NCI-H2029 (cell line): ENCODE measurements at places on chromosomes 1 and 21.
A peak's percentile ranks its signal among the peaks of the same experiment; 100 is the strongest.

DNA sequence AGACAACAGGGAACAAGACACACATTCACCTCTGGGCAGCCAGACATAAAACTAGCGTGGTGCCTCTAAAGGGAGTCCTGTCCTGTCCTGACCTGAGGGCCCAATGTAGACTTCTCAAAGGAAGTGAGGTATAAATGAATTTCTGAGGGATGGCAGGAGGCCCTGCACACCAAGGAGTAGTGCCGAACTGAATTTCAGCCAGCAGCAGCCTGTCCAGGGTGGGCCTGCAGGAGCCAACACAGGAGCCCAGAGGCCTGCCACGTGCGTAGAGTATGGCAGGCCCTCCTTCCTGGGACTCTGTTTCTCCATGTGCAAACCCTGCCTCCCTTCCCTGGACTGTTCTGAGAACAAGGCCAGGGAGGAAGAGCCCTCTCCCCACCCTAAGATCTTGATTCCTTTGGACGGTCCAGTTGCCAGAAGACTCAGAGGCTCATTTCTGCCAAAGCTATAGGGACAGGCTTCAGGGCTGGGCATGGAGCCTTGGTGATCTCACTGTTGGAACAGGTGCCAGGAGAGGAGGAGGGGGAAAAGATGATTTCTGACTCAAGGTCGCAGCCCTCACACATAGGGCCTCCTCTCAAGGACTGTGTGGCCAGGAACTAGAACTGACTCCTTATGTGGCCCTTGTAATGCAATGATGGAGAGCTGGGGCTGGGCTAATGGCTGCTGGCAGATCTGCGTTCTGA, 1.8 kb upstream of the FABP3 start:
- no peak for DNase-seq

DNA sequence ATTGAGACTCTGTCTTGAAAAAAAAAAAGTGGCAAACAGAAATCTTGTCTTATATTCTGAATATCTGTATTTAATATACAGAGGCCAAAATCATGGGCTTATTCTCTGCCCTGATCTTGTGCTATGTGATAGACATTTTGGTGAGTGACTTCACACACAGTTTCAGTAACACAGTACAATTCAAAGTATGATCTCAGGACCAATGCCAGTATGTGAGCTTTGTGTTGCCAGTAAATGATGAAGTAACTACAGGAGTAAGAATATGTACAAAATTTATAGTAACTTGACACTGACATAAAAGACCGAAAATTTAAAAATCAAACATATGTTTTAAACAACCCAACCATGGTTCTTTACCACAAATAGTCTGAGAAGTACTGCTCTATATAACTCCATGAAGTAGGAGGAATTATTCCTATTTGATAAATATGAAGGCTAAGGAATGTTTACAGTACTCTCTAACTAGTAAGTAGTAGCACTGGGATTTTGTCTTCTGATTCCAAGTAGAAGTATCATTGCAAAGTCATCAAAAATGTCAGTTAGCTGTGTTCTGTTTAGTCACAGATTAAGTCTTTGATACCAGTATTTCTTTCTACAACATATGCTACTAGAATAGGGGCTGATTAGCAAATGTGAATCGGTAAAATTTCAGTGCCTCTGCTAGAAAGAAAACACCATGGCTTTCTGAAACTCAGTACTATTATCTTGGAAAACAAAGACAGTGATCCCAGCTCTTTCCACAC, 25.3 kb downstream of the DPH5 start:
- no peak for DNase-seq

GRCh38 chr1:8562881-8563865, 245.3 kb downstream of the SLC45A1 start:
- no peak for DNase-seq

- DNase-seq = no peak
These were observed 22.7 kb upstream of the LRIF1 start for GRCh38 chr1:110986407-110986891.

DNA sequence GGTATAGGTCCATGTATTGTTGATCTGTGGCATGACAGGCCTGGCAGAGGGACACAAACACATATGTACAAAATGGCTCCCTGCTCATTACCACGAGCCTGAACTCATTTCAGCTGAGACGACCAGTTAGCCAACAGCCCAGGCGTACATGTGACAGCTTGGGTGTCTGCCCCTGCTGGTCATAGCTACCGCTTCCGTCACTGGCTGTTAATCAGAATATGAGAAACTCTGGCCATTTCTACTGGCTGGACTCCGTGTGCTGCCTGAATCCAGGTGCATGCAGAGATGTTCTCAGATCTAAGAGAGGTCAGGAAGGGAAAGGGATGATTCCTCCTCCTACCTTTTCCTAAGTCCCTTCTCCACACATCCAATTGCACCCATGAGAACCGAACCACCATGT, 144.5 kb downstream of the PBX1 start:
- DNase-seq = no peak

DNA sequence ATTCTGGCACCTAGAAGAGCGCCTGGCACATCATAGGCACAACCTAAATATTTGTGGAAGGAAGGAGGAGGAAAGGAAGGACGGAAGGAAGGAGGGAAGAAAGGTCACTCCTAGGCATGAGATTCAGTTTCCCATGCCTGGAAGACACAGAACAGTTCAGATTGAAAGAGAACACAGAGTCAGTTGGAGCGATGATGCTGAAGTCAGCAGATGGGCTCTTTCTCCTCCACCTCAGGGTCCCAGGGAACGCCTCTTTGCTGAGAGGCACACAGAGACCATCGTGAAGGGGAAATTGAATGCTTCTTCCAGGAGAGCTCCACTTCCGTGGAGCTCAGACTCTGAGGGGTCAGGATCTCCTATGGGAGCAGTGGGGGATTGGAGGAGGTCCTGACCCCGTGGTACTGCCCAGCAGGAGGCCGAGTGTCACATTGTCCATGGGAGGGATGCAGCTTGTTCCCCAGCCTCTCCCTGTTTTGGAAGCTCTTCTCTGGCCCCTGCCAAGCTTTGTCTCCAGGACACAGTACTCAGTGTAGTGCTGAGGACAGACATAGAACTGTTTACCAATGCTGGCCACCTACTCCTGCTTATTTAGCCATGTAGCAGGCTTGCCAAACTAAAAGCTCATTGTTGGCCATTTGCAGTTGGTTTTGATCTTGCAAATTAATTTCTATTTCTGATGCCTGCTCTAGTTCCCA, 2.4 kb downstream of the MYBPHL start:
- DNase-seq = no peak

DNA sequence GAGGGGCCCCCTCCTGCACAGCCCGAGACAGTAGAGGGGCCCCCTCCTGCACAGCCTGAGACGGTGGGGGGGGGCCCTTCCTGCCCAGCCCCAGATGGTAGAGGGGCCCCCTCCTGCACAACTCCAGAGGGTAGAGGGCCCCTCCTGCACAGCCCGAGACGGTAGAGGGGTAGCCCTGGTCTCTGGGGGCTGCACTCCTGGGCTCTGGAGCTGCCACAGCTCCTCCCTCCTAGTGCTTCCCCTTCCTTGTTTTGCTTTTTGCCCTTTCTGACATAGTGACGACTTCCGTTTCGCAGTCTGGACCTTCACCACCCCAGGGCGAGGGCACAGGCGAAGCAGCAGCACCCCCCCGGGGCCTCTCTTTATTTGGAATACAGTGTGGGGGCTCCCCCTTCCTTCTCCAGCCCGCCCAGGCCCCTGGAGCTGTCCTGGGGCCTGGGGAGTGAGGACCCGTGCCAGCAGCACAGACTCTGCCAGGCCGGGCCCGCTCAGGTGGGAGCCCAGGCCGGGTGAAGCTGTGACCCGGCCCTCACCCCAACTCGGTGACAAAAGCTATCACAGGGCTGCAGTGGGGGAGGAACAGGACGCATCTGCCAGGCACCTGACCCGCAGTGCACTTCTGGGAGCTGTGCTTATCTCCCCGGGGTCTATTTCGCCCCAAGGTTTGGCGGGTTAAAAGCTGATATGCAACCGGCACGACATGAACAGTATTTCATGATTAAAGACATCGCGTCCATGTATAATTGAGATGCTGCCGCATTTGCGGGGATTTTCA, 1.1 kb upstream of the PRXL2B start:
- no peak for DNase-seq

GRCh38 chr1:59997479-59998115, 71.0 kb upstream of the CYP2J2 start:
- no peak for DNase-seq

DNA sequence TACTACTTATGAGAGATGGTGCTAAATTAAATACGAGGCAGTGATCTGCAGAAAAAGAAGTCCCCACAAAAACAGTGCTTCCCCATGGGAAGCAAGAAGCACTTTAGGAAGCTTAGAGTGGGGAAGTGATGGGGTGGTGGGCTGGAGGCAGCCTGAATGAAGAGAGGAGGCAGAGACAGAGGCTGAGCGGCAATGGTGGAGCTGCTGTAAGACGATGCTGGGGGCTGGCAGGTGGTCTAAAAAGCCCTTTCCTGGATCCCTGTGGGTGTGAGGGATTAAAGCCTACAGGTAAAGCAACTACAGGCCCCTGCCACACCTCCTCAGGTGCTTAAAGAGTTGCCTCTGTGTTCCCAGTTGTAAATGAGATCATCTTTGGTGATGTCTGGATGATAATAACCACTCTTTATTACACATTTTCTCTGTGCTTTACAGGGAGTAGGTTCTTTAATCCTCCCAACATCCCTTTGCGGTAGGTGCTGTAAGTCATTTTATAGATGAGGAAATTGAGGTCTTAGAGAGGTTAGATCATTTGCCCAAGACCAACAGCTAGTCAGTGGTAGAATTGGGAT, 39.2 kb downstream of the CNN3 start:
- no peak for DNase-seq

- no peak for DNase-seq
These were observed 375.9 kb downstream of the PTBP2 start for GRCh38 chr1:97097404-97097925.

GRCh38 chr1:89905395-89906058, 84.7 kb downstream of the LRRC8D start:
- DNase-seq = no peak

GRCh38 chr1:206970446-206970845, at the start of gene FCAMR:
TSS of gene FCAMR (minus strand) at chr1:206970460. CDS start at chr1:206970125, 335 bp downstream.
- DNase-seq = no peak

- no peak for DNase-seq
These were observed 5.8 kb downstream of the JMJD4 start for GRCh38 chr1:227729144-227729880.

DNA sequence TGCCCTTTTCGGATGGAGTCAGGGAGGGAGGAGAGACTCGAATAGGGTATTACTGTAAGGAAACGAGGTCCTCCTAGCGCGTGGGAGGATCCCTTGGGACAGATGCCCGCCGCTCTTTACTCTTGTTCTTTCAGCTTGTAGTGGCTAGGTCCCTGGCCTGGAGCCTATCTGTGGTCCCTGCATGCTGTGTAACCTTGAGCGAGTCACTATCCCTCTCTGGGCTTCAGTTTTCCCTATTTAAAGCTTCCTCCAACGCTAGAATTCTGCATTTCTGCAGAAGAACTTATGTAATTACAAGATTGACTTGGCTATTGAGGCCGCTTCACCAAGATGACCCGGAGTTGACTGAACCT, 744 bp downstream of the MIER1 start:
- no peak for DNase-seq

- no peak for DNase-seq
These were observed 1.5 kb downstream of the ZNF691 start for GRCh38 chr1:42847721-42848460.

DNA sequence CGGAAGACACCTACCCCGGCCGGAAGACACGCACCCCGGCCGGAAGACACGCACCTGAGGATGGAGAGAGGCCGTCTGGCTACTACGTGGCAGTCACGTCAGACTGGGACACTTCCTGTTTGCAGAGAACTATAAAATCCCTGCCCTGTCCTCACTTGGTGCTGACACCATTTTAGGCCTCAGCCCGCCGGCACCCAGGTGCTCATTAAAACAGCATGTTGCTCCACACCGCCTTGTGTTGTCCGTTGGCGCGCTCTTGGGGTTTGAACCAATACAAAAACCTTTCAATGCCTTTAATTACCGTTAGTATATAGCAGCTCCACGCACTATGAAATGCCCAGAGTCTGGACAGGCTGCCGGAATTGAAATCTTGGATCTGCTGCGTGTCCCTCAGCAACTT, 34.7 kb downstream of the VN1R5 start:
- DNase-seq = no peak

GRCh38 chr21:35222541-35222941, 173.4 kb upstream of the RUNX1 start:
- DNase-seq = no peak

DNA sequence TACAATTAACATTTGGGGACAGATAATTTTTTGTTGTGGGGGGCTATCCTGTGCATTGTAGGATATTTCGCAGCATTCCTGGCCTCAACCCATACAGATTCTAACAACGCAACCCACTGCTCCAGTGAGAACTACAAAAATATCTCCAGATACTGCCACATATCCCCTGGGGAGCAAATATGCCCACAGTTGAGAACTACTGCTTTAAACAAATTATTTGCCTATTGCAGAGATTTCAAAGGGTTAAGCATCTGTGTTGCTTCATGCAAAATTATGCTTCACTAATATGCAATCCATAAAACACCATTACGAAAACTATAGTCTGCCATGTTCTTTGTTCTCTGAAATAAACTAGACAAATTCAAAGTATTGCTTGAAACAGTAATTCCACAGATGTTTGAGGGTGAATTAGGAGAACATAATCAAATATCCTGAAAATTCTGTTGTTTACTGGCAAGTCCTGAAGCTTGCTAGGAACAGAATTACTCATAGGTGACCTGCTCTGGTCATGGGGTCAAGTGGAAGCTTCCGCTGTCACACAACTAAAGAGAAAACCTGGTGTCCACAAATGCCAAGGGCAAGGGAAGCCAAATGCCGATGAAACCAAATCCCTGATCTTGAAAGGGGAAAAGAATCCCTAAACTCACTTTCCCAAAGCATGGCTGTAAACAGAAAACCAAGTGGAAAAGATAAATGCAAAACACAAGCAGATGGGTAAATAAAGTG, 149.4 kb downstream of the RERE start:
- no peak for DNase-seq

GRCh38 chr1:51727366-51727765, 110.5 kb downstream of the OSBPL9 start:
- DNase-seq = no peak

- no peak for DNase-seq
These were observed 1.2 kb downstream of the RUNX3 start for GRCh38 chr1:24928689-24929397.

DNA sequence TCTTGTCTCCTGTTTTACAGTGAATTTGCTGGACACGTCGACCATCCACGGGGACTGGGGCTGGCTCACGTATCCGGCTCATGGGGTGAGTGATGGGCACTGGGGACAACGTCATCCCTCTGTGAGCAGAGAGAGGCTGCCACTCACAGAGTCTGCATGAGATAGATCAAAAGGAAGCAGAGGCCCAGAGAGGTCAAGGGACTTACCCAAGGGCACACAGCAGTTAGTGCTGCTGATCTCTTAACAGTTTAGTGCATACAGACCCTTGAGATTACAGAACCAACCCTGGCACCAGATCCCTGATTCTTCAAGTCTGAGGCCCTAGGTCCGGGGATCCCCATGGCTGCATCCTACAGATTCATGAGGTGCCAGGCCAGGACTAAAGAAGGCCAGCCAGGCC, 6.0 kb downstream of the EPHA8 start:
- DNase-seq = no peak

- DNase-seq = peak; percentile 25
These were observed 34.5 kb upstream of the LBR start for GRCh38 chr1:225462429-225462713.
